ENCODE measurements at places on chromosomes 1 and 21.

DNA sequence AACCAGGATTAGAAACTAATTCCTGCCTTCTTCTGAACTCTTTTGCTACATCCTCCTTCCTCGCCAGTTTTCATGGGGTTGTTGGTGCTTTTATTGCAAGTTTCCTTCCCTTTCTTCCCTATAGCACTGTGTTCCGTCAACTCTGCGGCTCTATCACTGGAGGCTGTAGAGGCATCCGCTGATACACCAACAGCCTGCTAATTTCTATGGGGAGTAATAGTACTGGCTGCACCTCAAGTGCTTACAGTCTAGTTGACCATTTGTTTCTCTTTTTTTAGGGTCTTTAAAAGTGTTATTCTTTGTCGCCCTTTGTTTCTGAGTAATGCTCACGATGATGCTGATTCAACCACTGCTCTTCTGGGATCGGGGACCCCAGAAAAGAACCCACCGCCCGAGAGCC is 746 bp downstream of the MIS18A start:
- DNase-seq: no peak

GRCh38 chr1:209858561-209859103 is 30.9 kb downstream of the UTP25 start:
- no peak for DNase-seq

- DNase-seq: no peak
Measured at GRCh38 chr1:2526824-2527555, 594 bp upstream of the PANK4 start.

- peak; percentile 9 for DNase-seq
Measured at GRCh38 chr1:116075990-116076389, 35.2 kb upstream of the MAB21L3 start.

DNA sequence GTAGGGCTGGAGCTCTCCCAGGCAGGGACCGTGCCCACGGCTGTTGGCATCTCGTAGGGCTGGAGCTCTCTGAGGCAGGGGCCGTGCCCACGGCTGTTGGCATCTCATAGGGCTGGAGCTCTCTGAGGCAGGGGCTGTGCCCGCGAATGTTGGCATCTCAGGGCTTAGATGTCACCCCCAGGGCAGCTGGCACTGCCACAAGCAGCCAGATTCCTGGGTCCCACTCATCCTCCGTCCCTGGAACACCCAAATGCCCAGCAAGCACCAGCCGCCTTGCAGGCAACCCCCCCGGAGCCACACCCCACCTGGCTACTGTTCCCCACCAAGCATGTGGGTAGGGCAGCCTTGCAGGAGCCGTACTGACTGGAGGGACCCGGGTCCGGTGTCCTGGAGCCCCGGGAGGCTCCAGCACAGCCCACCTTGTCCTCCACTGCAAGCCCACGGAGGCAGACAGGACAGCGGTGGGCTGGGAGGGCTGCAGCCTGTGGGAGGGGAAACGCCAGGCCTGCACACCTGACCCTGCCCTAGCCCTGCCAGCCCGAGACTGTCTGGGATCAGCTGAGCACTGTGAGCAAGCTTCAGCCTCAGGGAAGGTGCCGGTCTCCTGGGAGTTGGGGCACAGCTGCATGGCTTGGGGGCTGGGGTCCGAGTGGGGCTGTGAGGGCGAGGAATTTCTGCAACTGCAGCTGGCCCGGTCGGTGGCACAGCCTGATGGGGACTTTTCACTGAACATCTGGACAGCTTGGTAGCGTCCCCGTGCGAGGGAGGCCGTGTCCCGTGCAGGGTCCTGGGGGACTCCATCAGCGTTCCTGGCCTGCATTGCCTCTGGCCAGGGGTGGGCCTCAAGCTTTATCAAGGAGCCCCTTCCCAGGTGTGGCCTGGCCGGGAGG is 53.6 kb downstream of the COL18A1 start:
- DNase-seq: no peak

- peak; percentile 70 for DNase-seq
Measured at GRCh38 chr1:63967901-63968300, 194.1 kb downstream of the ROR1 start.

GRCh38 chr21:45069711-45070110 is 4.7 kb upstream of the ADARB1 start:
- no peak for DNase-seq

DNA sequence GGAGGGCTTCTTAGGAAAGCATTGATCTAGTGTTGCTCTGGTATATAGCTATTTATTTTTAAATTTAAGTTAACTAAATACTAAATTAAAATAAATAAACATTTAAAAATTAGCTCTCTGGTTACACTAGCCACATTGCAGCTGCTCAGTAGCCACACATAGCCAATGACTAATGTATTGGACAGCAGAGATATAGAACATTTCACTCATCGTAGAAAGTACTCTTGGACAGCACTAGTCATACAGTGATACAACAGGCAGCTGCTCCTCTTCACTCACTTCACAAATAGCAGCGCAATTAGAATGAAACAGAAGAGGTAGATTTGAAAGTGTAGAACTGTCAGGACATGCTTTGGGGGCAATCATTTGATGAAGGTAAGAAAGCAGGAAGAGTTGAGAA is 245.4 kb downstream of the PBX1 start:
- no peak for DNase-seq
